ENCODE measurements at places on chromosomes 13 and 19.

GRCh38 chr19:7195046-7195445 lies 99.2 kb downstream of the INSR start:
- no peak for DNase-seq

GRCh38 chr19:43765109-43765876 lies 10.5 kb upstream of the SMG9 start:
- peak; percentile 75 for DNase-seq

DNA sequence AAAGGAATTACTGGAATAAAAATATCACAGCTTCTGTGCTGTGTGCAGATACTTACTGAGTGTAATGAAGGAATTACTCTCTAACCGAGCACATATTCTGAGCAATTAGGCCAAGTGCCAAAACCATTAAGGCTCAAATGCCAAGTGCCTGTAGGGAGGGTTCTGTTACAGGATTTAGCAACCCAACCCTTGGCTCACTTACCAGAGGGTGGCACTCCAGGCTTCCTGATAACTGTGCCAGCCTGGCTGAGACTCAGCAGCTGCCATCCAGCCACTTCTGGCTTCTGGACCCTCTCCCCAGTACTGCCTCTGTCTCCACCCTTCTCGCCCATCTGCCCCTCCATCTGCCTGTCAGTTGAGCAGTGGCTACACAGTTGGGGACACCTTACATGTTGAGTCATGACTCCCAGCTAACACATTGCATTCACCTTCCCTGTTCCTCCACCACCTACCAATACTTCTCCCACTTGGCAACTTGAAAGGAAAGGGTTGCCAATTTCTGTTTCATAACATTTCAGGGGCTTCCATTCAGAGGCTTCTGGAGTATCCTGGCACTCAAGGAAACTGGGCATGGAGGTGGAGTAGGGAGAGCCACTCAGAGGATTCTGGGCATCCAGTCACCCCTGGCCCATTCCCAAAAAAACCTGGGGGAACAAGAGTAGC lies 110.5 kb downstream of the COG6 start:
- DNase-seq, result no peak

- no peak for DNase-seq
These were observed 7.7 kb upstream of the GPR18 start for GRCh38 chr13:99265821-99266426.

- DNase-seq, result no peak
These were observed 86.7 kb upstream of the IPO5 start for GRCh38 chr13:97866751-97867150.

GRCh38 chr13:112885782-112886268 lies 83.2 kb upstream of the MCF2L start:
- no peak for DNase-seq

DNA sequence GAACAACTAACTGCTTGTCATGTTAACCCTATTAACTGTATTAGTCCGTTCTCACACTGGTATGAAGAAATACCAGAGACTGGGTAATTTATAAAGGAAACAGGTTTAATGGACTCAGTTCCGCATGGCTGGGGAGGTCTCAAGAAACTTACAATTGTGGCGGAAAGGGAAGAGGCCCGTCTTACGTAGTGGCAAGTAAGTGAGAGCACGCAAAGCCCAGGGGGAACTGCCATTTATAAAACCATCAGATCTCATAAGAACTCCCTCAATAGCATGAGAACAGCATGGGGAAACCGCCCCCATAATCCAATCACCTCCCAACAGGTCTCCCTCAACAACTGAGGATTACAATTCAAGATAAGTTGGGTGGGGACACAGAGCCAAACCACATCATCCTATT lies 34.7 kb downstream of the PHF11 start:
- no peak for DNase-seq

DNA sequence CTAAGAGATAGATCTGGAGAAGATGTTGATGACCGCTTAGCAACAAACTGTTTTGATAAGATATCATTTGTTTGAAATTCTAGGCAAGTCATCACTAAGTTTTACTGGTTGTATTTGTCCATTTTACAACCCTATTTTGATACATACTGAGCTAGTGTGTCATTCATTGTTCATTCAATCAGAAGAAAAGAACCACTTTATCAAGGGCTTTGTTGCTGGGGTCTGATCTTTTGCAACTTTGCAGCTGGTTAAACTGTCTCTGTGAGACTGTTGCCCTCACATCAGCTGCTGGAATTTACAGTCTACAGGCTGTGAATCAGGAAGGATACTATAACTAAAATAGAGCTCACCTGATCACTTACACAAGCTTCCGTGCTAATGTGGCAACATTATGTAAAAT lies 290.5 kb downstream of the RFC3 start:
- no peak for DNase-seq

DNA sequence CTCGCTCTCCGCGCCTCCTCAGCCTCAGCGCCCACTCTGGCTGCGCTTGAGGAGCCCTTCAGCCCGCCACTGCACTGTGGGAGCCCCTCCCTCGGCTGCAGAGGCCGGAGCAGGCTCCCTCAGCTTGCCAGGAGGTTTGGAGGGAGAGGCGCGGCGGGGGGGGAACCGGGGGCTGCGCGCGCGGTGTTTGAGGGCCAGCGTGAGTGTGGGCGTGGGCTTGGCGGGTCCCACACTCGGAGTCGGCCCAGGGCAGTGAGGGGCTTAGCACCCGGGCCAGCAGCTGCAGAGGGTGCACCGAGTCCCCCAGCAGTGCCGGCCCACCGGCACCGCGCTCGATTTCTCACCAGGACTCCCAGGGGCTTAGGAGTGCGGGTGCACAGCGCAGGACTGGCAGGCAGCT lies 1220.9 kb downstream of the PCDH9 start:
- DNase-seq, result no peak

DNA sequence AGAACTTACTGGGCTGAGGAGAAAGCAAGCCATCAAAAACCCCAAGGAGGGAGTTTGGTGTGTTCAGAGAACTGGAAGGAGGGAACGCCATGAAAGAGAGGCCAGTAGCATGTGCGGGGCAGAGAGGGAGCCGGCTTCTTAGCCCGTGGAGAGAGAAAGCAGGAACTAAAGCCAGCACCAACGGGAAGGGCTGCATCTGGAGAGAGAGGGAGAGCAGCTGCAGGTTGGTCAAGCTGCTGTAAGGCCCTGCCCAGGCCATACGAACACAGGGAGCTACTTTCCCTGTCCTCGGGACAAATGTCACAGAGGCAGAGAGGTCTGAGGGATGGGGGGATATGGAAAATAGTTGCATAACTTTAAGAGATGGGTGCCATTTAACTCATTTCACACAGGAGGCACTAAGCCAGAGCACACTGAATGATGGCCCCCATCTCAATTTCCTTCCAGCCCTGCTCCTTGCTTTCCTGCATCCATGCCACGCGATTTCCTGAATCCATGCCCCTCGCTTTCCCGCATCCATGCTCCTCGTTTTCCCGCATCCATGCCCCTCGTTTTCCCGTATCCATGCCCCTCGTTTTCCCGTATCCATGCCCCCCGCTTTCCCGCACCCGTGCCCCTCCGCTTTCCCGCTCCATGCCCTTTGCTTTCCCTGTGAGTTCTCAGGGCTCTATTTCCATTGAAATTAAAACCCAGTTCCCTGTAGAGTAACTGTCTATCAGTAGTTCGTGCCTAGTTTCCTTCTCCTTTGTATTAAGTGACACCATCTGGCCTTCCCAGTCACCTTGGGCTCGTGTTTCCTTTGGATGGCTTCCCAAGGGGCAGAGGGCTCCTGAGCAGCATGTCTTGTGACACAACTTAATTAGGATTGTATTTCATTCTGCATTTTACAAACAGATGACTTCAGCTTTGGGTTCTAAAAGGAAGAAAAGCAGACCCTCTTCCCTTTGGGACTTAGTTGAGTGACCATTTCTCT lies 31.5 kb upstream of the TPT1 start:
- DNase-seq, result no peak

GRCh38 chr19:33199441-33200265 lies 5.5 kb downstream of the LRP3 start:
- DNase-seq, result no peak

DNA sequence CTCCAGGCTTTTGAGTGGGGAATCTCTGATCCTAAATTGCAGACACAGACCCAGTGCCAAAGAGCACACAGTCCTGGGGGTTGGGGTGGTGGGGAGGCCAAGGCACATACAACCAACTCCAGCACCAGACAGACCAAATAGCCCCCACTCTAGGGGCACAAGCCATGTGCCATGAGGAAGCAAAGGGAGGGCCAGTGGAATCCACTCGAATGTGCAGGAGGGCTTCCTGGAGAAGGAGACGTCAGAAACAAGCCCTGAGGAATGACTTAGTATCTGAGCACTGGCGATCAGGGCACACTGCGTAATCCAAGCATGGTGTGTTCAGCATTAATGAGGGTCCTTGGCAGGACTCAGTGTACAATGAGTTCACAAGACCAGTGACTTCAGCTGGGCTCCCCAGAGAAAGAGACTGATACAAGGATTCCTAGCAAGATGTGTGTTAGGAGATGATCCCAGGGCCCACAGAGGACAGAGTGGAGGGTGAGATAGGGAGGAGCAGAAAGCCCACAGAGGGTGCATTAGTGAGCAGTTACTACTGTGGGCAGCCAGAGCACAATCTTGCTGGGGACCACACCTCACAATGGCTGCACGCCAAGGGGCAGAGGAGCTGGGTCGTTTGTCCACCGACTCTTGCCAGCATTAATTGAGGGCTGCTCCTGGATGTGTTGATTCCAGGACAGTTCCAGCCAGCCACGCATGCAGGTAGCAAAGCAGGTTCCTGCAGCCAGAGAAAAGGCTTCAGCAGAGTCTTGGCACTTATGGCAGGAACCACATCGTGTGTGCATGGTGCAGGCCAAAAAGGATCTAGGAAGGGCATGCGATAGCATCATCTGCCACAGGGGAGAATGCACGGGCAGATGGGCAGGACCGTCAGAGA lies 152.6 kb upstream of the VSTM2B start:
- DNase-seq, result no peak

GRCh38 chr13:23087880-23088279 lies 92.9 kb upstream of the SGCG start:
- no peak for DNase-seq

- no peak for DNase-seq
These were observed 5.0 kb downstream of the FUZ start for GRCh38 chr19:49807904-49808675.

DNA sequence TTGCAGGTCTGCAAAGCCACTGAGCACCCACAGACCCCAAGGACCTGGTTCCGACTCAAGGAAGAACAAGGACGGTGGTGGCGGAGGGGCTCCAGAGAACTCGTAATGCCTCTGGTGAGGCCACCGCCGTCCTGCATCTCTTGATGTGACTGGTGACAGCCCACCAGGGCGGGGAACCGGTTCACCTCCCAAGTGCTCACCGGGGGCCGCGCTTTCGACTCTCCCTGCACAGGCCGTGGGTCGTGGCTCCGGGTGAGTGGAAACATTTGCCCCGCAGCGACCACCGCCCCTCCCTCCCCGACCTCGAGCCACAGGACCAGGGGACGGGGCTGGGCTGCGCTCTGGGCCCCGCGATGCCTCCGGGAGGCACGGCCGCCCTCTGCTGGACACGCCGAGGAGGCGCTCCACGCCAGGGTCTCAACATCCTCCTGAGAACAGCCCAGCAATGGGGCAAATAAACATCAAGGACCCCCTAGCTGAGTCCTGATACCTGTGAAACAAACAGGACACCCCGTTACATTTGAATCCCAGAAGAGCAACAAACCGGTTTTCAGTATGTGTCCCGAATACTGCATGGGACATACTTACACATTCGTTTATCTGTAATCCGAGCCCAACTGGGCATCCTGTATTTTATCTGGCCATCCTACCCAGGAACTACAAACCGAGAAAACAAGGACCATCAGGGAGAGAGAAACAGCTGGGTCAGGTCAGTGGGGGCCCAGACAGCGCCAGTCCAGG lies 3.9 kb upstream of the PLPP2 start:
- peak; percentile 70 for DNase-seq

- no peak for DNase-seq
These were observed 3.9 kb downstream of the WDR18 start for GRCh38 chr19:988081-988480.

GRCh38 chr13:25662516-25662915 lies 290.7 kb downstream of the ATP8A2 start:
- no peak for DNase-seq

- no peak for DNase-seq
These were observed 4.7 kb upstream of the MVB12A start for GRCh38 chr19:17415121-17415520.

DNA sequence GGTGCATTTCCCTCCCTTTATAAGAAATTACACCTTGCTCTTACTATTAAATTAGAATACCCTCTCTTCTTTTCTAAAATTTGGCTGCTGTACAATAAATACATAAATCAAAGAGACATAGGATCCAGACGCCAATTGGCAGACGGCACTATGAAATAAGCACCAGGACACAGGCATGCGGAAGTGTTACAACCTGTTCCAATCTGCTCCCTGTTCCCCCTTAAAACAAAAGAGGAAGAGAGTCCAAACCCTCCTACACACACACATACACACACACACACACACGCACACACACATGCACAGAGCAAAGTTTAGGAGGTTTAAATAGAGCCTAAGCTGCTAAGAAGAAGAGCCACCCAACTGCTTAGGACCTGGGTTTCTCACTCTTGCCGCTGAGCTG lies 75.6 kb upstream of the ZNF507 start:
- no peak for DNase-seq

DNA sequence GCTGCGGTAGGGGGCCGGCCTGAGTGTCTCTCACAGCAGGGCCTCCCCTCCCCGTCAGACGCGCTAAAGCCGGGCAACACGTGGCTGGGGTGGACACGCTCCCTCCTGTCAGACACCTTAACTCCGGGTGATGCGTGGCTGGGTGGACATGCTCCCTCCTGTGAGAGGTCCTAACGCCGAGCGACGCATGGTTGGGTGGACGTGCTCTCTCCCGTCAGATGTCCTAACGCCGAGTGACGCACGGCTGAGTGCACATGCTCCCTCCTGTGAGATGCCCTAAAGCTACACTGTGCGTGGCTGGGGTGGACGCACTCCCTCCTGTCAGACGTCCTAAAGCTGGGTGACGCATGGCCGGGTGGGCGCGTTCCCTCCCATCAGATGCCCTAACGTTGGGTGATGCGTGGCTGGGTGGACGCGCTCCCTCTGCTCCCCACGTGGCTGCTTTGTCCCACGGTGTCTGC lies 126.1 kb upstream of the MCF2L start:
- peak; percentile 24 for DNase-seq

- no peak for DNase-seq
These were observed 25.1 kb downstream of the SIPA1L3 start for GRCh38 chr19:37931881-37932655.

DNA sequence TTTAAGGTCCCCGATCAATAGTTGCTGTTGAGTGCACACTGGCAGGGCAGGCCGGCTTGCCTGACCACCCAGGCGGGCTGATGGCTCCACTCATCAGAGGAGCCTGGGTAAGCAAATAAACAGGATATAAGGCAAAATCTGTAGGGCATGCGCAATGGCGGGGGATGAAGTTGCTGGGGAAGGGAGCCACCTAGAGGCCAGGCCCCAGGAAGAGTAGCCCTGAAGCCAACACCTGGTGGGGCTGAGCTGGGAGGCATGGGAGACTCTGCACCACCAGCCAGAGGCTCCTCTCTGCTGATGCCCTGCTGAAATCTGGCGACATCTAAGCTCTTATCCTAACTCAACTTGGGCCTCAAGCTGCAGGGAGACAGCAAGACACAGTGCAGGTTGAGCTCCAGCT lies 324.3 kb downstream of the ZNF536 start:
- DNase-seq, result no peak

All from activated naive CD8-positive, alpha-beta T cell treated with anti-CD3 and anti-CD28 coated beads, Interleukin-2, amount 10 ng/mL, durations not matched to agents 7 days and 5 days (primary cell).